ENCODE measurements at places on chromosomes 4 and X.

GRCh38 chr4:78414116-78414515 lies 137.5 kb upstream of the ANXA3 start:
- no peak for DNase-seq

DNA sequence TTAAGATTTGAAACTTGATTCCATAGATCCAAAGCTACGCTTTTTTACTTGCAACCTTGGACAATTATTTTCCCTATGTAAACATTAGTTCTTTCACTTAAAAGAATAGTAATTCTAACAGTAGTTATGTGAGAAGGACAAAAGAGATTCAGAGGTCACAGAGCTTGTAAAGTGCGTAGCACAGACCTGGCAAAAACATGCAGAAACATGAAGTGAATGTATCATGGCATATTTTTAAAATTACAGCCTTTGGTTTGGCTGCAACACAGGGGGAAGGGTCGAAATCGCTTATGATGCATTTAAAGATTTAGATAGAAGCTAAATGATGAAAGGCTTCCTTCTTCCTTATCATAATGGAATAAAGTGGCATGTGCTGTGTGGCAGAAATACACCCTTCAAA lies 1068.8 kb downstream of the ARAP2 start:
- DNase-seq: no peak

GRCh38 chr4:88600176-88600838 lies 8.0 kb downstream of the HERC3 start:
- DNase-seq: no peak

GRCh38 chrX:79564362-79564761 lies 197.2 kb upstream of the ITM2A start:
- no peak for DNase-seq

DNA sequence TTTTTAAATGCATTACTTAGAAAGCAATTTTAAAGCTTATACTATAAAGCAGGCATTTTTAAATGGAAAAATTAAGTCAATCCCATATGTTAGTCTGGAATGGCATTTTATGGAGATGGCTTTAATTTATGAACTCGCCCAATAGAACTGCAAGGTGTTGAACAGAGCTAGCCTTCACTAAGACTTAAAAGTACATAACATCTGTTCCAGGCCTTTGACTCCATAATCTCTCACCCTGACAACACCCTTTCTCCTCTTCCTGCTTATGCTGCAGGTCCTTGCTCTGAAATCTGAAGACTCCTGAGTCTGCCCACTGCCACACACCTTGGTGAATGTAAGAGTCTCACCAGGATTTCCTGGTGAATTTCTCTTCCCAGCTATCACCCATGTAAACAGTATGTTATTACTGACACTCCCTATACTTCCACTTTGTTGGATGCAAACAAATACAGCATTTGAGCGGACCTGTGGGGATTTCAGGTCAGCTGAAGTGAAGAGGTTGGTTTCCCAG lies 17.7 kb upstream of the SLC39A8 start:
- DNase-seq: no peak

GRCh38 chr4:85113706-85114105 lies 147.2 kb upstream of the WDFY3 start:
- no peak for DNase-seq

DNA sequence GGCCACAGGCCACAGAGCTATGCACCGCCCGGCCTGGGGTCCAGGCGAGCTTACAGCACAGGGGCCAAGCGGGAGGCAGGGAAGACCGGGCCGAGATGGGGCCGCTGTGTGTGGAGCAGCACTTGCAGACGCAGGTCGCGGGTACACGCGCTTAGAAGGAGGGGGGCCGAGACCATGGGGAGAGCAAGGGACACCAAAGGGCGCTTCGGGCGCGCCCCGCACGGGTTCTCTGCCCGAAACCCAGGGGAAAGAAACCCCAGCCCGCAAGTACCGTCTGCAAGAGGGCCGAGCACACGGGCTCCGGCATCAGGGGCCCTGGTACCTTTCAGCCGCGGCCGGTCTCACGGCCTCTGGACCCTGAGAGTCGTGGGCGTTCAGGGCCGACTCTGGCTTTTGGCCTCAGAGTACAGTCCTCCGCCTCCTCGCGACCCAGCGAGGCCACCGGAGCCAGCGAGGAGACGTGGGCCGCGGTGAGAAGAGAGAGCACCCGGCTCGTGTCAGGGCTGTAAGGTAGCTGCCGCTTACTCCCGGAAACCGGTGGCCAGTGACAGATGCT lies 342 bp downstream of the EOLA2 start:
- DNase-seq: no peak

- DNase-seq: no peak
Observed at GRCh38 chr4:86117705-86118302, 242.0 kb downstream of the MAPK10 start.

DNA sequence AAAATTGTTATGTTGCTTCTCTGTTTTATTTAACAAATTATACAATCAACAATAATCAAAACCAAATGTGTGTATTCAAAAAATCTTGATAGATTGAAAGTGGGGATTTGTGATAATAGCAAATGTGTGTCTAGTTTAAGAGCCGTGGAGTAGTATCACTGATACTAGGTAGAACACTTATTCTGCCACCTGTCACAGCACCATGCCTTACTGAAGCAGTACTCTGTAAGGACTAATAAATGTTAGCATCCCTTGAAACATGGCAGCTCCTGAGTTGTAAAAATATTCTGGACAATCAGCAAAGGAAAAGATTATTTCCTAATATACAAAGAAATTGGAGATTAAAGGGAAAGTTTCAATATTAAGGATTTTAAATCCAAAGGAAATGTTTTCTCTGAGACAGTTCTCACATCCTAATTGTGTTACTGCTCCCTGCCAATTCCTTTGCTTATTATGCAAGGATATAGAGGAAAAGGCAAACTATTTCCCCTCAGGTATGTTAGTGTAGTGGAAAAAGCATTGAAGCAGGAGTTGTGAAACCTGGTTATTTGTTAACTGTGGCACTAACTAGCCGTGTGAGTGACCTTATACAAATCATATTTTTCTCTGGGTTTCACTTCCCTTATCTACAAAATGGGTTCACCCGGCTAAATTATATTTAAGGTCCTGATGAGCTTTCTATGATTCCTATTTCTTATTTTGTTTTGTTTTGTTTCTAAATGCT lies 303.1 kb downstream of the ARHGAP24 start:
- DNase-seq: no peak

All from immature natural killer cell (primary cell).